Activated naive CD4-positive, alpha-beta T cell treated with anti-CD3 and anti-CD28 coated beads for 36 hours (primary cell): ENCODE measurements at places on chromosomes 3 and 15.

DNA sequence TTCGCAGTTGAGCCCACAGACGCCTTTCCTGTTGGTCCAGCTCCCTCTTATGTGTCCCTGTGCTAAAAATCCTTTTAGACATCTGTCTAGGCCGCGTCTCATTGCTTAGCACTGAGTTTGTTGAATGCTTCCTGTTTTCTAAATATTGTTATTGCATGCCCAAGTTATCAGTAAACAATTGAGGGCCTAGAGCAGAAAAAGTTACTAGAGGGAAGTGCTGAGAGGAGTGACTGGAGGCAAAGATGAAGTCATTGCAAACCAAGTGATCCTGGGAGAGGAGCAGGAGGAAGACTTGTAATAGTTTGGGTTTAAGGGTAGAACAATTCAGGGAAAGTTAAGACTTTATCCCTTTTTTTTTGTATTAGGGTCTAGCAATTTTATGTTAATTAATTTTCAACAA, 88.1 kb downstream of the DCUN1D1 start:
- no peak for DNase-seq

GRCh38 chr15:51186181-51186705, 91.5 kb upstream of the TNFAIP8L3 start:
- no peak for DNase-seq

DNA sequence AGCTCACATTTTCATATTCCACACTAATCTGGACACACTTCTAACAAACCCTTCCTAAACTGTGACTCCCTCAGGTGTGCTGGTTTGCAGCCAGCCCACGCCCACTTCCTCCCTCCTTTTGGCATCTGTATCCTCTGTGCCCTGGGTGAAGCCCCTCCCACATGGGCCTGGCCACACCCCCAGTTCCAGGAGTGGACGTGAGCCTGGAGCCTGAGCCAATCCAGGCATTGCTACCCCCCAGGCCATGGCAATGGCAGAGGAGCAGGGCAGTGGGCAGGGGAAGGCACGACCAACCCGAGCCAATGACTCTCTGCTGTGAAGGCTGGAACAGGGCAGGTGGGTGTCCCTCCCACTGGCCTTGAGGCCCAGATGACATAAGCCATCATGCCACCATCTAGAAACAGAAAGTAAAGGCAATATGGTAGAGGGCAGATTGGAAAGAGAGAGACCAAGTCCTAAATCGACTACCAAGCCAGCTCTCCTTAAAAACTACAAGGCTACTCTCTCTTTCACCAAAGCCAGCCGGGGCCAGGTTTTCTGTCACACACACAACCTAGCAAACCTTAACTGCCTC, 18.6 kb downstream of the FAM174B start:
- no peak for DNase-seq

DNA sequence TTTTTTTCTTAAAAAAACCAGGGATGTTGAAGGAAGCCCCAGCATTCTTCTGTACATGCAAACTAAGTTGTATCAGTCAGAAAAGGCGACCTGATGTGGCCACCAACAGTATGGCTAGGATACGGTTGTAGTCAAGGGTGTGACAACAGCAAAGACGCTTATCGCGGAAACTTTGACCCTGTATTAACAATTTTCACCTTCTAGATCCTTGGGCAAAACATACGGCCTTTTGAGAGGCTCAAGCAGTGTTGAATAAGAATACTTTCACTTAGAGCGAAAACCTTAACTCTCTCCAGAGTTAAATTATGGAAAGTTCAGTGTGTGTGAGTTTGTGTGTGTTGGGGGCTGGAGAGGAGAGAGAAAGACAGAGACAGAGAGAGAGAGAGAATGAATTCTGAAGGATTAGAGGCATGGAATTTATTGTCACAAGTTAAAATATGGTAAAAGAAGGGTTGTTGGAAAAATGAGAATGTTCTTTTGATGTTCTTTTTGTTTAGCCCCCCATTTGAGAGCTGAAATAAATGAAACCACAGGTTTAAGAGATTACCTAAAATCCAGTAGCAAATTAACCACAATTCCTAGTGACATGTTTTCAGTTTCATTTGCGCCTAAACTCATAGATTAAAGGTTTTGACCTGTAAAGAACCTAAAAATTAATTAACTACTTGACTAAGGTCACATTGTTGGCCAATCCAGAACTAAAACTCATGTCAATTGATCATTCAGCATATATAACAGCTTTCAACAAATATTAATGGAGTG, 9.2 kb downstream of the ALCAM start:
- DNase-seq, result no peak

- DNase-seq, result no peak
Measured at GRCh38 chr15:90909976-90910375, 6.9 kb downstream of the MAN2A2 start.

GRCh38 chr3:66748175-66748876, 247.5 kb upstream of the LRIG1 start:
- DNase-seq, result no peak
